ENCODE measurements at places on chromosomes 11 and 22. TPM values are rescaled to one million over a fixed set of nuclear protein-coding genes. Genes with fewer than 3 reads are reported as not detected.

The SDHAF2 gene
- 48.6 TPM for total RNA-seq

The TEX12 gene
- total RNA-seq = not detected

The OR5A1 gene
- total RNA-seq = not detected

The IGSF9B gene
- 1.6 TPM for total RNA-seq

The INTS4 gene
- 18.3 TPM for total RNA-seq

The RNF121 gene
- 46.3 TPM for total RNA-seq

The API5 gene
- 76.0 TPM for total RNA-seq

The MMP13 gene
- not detected for total RNA-seq

The SLC22A8 gene
- not detected for total RNA-seq

The IL10RA gene
- 0.21 TPM for total RNA-seq

The CSKMT gene
- 16.3 TPM for total RNA-seq

The TTLL1 gene
- 2.1 TPM for total RNA-seq

The MUC2 gene
- 0.21 TPM for total RNA-seq

The ACRV1 gene
- not detected for total RNA-seq

Measured in A549 treated with Mapracorat at 1 μM for 4 hours (cell line).